ENCODE measurements at places on chromosomes 4 and X.

GRCh38 chr4:142940425-142941330 lies 94.6 kb upstream of the INPP4B start:
- DNase-seq = no peak

DNA sequence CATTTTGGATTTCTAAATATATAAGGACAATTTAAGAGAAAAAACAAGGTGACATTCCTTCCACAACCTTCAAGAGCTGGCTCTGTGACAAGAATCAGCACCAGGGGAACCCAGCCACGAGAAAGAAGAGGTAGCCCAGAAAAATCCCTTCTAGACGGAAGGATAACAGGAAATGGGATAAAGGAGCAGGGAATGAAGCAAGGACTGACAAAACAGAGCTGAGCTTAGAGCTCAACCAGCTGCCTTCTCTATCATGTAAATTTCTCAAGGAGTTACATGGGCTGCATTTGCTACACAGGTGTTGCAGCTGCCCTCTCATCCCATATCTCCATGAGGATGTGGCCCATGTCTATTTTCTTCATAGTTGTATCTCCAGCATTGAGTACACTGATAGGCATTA lies 154.2 kb upstream of the PRDX4 start:
- DNase-seq = no peak

- no peak for DNase-seq
Measured at GRCh38 chr4:101306225-101306624, 41.1 kb downstream of the PPP3CA start.

GRCh38 chr4:153822316-153822715 lies 33.4 kb upstream of the SFRP2 start:
- no peak for DNase-seq

DNA sequence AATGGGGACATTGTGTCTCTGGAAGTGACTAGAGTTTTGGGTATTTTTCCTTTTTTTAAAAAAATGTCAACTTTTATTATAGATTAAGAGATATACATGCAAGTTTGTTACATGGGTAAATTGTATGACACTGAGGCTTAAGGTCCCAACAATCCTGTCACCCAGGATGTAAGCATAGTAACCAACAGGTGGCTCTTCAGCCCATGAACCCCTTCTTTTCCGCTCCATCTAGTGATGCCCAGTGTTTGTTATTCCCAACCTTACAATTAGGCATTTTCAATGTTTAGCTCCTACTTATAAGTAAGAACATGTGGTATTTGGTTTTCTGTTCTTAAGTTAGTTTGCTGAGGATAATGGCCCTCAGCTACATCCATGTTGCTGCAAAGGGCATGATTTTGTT lies 102.7 kb downstream of the GRID2 start:
- no peak for DNase-seq

GRCh38 chr4:60581919-60582536 lies 618.1 kb upstream of the ADGRL3 start:
- DNase-seq = no peak

- DNase-seq = no peak
Measured at GRCh38 chr4:16125571-16126445, 42.0 kb upstream of the PROM1 start.

- DNase-seq = no peak
Measured at GRCh38 chr4:145814246-145814645, 124.4 kb downstream of the ZNF827 start.

DNA sequence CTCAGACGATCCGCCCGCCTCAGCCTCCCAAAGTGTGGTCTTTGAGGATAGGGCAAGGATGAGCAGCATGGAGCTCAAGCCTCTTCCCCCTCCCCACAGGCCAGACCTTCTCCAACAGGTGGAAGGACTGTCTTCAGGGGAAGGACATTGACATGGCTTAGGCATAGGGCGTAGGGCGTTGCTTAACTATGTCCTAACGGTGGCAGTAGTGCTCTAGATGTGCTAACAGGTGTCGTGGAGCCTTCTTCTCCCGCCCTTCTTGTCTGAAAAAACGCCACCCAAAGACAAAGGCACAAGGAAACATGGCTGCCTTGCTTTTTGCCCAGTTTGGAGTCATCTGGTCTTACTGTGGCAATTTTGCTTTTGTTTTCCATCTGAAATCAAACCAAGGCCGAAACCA lies 219.8 kb downstream of the OR13H1 start:
- DNase-seq = no peak

DNA sequence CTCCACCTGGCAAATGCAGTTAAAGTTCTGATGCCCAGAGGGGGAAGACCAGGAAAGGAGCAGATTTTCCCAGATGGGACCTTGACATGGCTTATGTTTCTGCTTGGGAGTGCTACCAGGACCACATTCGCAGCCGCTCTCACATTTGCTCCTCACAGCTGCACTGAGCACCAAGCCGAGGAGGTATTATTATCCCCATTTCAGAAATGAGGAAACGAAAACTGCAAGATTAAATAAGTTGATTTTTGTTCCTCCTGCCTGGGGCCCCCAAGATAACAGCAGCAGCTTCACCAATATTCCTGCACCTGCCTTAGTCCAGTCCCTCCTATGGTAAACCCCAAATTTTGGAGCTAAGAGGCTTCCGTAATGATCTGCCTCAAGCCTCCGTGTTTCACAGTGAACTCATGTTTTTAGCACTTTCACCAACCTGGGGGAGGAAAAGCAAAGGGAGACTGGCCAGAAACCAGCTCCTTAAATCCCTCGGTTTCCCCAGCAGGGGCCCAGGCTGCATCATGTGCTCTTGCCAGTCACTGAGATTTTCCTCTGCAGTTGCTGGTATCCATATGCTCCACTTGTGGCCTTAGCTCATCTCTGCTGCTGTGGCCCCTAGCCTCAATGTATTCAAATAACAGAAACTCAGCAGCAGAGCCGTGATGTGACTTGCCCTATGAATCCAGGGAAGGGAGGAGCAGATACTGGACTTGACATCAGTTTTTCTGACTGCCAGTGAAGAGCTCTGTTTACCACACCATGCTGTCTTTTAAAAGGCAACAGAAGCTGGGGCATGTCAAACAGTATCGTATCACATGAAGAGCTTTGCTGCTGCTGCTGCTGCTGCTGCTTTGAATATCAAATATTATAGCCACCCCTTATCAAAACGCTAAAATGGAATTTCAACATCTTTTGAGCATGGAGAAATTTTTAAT lies 95.5 kb upstream of the KLHL13 start:
- DNase-seq = no peak

Measured in adrenal gland (tissue), 19 donors.